ENCODE measurements at places on chromosomes 4 and X. TPM values are rescaled to one million over a fixed set of nuclear protein-coding genes. Genes with fewer than 3 reads are reported as not detected.

Gene PABPC1L2A
- total RNA-seq, result not detected

Gene CLDN22
- not detected for total RNA-seq

Gene HTRA3
- 0.84 TPM for total RNA-seq

Gene ALG13
- 23.1 TPM for total RNA-seq

Gene PCGF3
- total RNA-seq, result 35.1 TPM

Gene COX7B
- 383 TPM for total RNA-seq

Gene SGMS2
- total RNA-seq, result 86.9 TPM

Gene RPL34
- total RNA-seq, result 862 TPM

Gene ADH1A
- total RNA-seq, result not detected

Gene IL13RA2
- total RNA-seq, result 0.65 TPM

Gene NAA15
- 38.4 TPM for total RNA-seq

Gene AR
- total RNA-seq, result 0.09 TPM

Gene TMEM184C
- total RNA-seq, result 16.5 TPM

Gene BRS3
- not detected for total RNA-seq

Gene NRK
- 0.35 TPM for total RNA-seq

Gene TMPRSS11A
- 1.4 TPM for total RNA-seq

Gene SRPX2
- 30.5 TPM for total RNA-seq

Gene GC
- total RNA-seq, result not detected

Gene MAGT1
- 41.4 TPM for total RNA-seq

Gene CABS1
- total RNA-seq, result not detected

Gene DDX60
- 5.9 TPM for total RNA-seq

Gene SSX3
- total RNA-seq, result not detected

Gene SPATA18
- total RNA-seq, result 3.5 TPM

Gene CLTRN
- total RNA-seq, result 0.46 TPM

Gene TCEAL6
- not detected for total RNA-seq

Gene UGT2B11
- not detected for total RNA-seq

Gene LANCL3
- total RNA-seq, result 0.05 TPM

Gene NPNT
- 7.1 TPM for total RNA-seq

Gene RIPPLY1
- not detected for total RNA-seq

Gene USP17L21
- not detected for total RNA-seq

Gene VSIG4
- total RNA-seq, result not detected

Gene TMEM31
- not detected for total RNA-seq

Gene RAB40AL
- total RNA-seq, result not detected

Gene DUX4
- not detected for total RNA-seq

Gene WDR17
- total RNA-seq, result 0.21 TPM

Gene TCP11X1
- total RNA-seq, result not detected

Gene CACNA1F
- not detected for total RNA-seq

Gene GABRQ
- under 0.01 TPM for total RNA-seq

Gene ANK2
- 0.92 TPM for total RNA-seq

Gene PRKG2
- 0.28 TPM for total RNA-seq

Gene TMPRSS11E
- 10.4 TPM for total RNA-seq

Gene ZXDA
- 1.7 TPM for total RNA-seq

Gene GPRASP3
- total RNA-seq, result 0.85 TPM

Gene GPR173
- 0.28 TPM for total RNA-seq

Gene FAM200B
- total RNA-seq, result 37.8 TPM

Gene PPP4R3C
- not detected for total RNA-seq

Gene CFAP99
- total RNA-seq, result not detected

Gene CDKL2
- total RNA-seq, result 0.60 TPM

Gene TMEM192
- total RNA-seq, result 7.8 TPM

Gene PGM2
- total RNA-seq, result 57.3 TPM

Gene KLHL13
- 8.1 TPM for total RNA-seq

Gene MSANTD1
- total RNA-seq, result 0.14 TPM
